ENCODE measurements at places on chromosomes 5 and 9. TPM values are rescaled to one million over a fixed set of nuclear protein-coding genes. Genes with fewer than 3 reads are reported as not detected.
A peak's percentile ranks its signal among the peaks of the same experiment; 100 is the strongest.

- ATAC-seq = no peak
These were observed 46.1 kb downstream of the PCDH1 start for GRCh38 chr5:141832131-141832530.

DNA sequence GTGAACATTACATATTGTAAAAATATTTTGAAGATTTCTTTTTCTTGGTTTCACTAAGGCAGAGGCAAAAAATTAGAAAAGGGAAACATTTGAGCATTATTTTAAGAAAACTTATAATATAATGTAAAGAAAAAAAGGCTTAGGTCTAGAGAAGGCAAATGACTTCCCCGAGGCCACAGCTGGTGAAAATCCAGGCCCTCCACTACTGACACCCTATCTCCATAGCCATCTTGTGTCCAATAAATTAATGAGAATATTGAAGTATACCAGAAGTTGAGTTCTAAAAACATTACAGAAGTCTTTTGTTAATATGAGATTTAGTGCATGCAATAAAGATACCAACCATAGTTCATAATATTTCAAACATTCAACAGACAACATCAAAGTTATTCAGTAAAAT lies 459.9 kb upstream of the RORB start:
- ATAC-seq = no peak

GRCh38 chr5:125148076-125148475 lies 401.6 kb upstream of the ZNF608 start:
- ATAC-seq = no peak

DNA sequence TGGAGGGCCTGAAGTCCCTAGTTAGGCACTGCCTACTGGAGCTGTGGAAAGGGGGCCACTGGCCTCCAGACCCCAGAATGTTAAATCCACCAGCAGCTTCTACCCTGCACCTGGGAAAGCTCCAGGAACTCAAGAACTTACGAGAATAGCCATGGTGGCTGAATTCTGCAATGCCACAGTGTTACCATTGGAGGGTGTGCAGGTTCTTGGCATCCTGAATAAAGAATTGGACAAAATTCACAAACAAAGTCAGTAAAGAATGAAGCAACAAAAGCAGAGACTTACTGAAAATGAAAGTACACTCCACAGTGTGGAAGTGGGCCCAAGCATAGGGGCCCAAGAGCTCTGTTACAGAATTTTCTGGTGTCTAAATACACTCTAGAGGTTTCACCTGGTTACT lies 107.0 kb downstream of the PRDM9 start:
- ATAC-seq = no peak

DNA sequence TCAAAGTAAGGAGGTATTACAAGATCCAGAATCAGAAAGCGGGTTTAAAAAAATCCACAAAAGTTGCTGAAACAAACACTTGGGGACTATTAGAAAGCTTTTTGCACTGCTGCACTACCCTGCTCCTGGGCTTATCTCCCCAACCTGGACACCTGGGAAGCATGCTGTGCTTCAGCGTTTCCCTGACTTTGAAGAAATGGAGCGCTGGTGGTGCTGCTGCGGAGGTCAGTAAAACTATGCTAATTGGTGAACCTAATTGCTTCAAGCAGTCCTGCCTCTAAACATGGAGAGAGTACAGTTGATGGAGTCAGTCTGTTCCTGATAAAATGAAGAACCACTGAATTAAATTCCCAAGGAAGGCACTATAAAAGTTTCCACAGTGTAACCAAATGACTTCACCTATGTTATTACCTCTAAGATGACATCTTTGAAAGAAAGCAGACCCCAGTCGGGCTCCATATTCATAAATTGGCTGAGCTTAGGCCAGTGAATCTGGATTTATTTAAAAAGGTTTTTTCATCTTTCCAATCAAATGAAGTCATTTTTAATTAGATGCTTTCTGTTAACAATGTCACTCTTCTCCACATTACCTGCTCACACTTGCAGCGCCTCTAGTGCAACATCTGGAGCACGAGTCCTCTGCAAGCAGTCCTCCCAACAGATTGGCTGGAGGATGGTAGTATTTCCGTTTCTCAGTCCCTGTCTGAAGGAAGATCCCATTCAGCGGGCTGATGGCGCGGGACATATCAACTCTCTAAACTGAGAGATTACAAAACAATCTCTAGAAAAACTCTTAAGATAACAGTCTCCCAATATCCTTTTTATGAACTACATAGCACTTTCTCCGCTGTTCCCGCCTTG lies 11.5 kb downstream of the NR2F1-AS1 start:
- no peak for ATAC-seq

GRCh38 chr5:167877924-167878323 lies 413.5 kb upstream of the WWC1 start:
- ATAC-seq = no peak

DNA sequence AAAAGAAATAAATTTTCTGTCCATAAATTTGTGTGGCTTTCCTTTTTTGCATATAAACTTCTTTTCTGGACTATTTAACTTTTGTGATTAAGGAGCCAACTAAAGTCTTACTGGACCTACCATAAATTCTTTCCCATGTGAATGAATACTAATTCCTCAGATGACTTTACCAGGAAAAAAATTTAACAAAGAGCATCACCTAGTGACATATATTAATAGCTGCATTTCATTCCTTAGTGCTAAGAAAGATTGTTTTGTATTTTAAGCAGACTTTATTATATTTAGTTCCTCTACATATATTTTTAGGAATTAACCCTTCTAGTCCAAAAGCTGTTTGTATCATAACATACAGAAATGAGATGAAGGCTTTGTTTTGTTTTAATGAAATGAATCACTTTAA lies 64.4 kb downstream of the C9orf85 start:
- ATAC-seq = no peak

- peak; percentile 35 for ATAC-seq
These were observed 41.0 kb downstream of the KCNMB1 start for GRCh38 chr5:170348137-170348633.

The IGIP gene
- total RNA-seq = 27.1 TPM

The HMGCR gene
- total RNA-seq = 10.4 TPM
